ENCODE measurements at places on chromosomes 16 and 17. TPM values are rescaled to one million over a fixed set of nuclear protein-coding genes. Genes with fewer than 3 reads are reported as not detected.

- no peak overlapping the region for H3K4me3 ChIP-seq
- no peaks in the 10 kb centered on the region for H3K4me1 ChIP-seq
- H3K27me3 ChIP-seq = no peaks in the 10 kb centered on the region
- no peak for DNase-seq
Measured at GRCh38 chr17:39916918-39917317, 1.5 kb downstream of the GSDMB start.

GRCh38 chr16:12225255-12225654, 248.7 kb downstream of the SNX29 start:
- H3K27ac ChIP-seq = no peak overlapping the region
- H3K36me3 ChIP-seq = no peaks in the 10 kb centered on the region
- H3K4me1 ChIP-seq = peaks cover 8% of the 10 kb centered on the region
- no peak overlapping the region for H3K4me3 ChIP-seq

GRCh38 chr16:87178977-87179376, 138.2 kb downstream of the C16orf95 start:
- H3K4me1 ChIP-seq = peaks cover 8% of the 10 kb centered on the region
- H3K4me3 ChIP-seq = no peak overlapping the region
- H3K27ac ChIP-seq = no peak overlapping the region
- no peaks in the 10 kb centered on the region for H3K36me3 ChIP-seq

CCL1 gene
- total RNA-seq = not detected

GRCh38 chr16:3007059-3007956, 5.4 kb upstream of the CLDN9 start:
- H3K27me3 ChIP-seq = no peaks in the 10 kb centered on the region
- no peak for DNase-seq
- H3K36me3 ChIP-seq = no peaks in the 10 kb centered on the region
- H3K4me1 ChIP-seq = peaks cover 65% of the 10 kb centered on the region

KRTAP4-1 gene
- not detected for total RNA-seq

- H3K4me1 ChIP-seq = peaks cover 54% of the 10 kb centered on the region
- peak; percentile 77 for DNase-seq
- peak overlapping the region; percentile 78 for H3K27ac ChIP-seq
- H3K27me3 ChIP-seq = no peaks in the 10 kb centered on the region
Measured at GRCh38 chr17:18008496-18009268, 30.3 kb downstream of the ATPAF2 start.

All from PC-9 (cell line).